ENCODE measurements at places on chromosomes 5 and 9. TPM values are rescaled to one million over a fixed set of nuclear protein-coding genes. Genes with fewer than 3 reads are reported as not detected.
A peak's percentile ranks its signal among the peaks of the same experiment; 100 is the strongest.

- no peak overlapping the region for H3K27ac ChIP-seq
- H3K36me3 ChIP-seq = peaks cover 48% of the 10 kb centered on the region
- peaks cover 81% of the 10 kb centered on the region for H3K4me1 ChIP-seq
- DNase-seq = no peak
Observed at GRCh38 chr9:131262327-131263032, 13.8 kb downstream of the FAM78A start.

DNA sequence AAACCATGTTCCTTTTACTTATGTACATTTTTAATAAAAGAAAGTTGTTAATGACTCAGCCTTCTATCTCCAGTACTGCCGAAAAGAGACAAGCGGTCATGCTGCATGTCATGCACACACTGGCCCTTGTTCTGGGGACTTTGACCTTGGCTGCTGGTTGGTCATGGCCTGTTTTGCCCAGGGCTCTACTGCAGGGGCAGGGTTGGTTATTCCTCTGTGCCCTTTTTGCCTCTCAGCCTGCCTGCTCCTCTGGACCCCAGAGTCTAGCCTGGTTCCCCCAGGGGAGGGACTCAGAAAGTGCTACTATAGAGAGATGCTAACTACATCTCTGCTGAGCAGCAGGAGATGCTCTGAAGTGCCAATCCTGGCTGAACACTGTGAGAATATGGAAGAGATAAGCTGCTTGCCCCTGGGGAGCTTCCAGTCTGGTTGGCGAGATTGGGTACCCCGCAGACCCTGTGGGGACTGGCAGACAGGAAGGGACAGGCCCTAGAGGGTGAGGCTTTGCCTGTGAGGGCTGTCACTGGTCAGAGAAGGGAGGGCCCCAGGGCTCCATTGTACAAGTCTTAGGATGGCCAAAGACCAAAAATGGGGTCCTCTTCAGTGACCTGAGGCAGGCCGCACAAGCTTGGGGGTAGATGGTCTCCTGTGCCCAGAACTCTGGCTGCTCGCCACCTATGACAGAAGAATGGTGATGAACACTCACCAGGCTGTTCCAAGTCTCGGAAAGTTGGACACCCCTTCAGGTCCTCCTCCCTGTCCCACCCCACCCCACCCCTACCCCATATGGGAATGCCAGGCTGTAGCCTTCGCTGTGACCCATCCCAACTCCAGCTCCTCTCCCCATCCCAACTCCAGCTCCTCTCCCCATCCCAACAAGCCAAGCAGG is 14.3 kb downstream of the IRF1 start:
- H3K36me3 ChIP-seq = no peaks in the 10 kb centered on the region
- H3K27me3 ChIP-seq = no peaks in the 10 kb centered on the region
- H3K27ac ChIP-seq = no peak overlapping the region
- peaks cover 88% of the 10 kb centered on the region for H3K4me1 ChIP-seq
- peak; percentile 2 for DNase-seq
- H3K4me3 ChIP-seq = no peak overlapping the region

GRCh38 chr5:137563646-137564397 is 64.7 kb upstream of the SPOCK1 start:
- no peaks in the 10 kb centered on the region for H3K36me3 ChIP-seq
- no peaks in the 10 kb centered on the region for H3K4me1 ChIP-seq
- H3K27ac ChIP-seq = no peak overlapping the region

DNA sequence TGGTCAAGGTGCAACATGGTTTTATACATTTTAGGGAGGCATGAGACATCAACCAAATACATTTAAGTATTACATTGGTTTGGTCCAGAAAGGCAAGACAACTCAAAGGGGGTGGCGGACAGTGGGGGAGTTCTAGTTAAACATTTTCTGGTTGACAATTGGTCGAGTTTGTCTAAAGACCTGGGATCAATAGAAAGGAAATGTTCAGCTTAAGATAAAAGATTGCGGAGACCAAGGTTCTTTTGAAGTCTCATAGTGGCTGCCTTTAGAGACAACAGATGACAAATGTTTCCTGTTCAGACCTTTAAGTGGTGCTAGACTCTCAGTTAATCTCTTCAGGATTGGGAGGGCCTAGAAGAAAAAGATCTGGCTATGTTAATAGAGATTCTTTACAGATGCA is 47.7 kb upstream of the TTC39B start:
- DNase-seq = no peak
- H3K4me3 ChIP-seq = no peak overlapping the region
- no peaks in the 10 kb centered on the region for H3K36me3 ChIP-seq
- peaks cover 18% of the 10 kb centered on the region for H3K4me1 ChIP-seq
- H3K27me3 ChIP-seq = no peaks in the 10 kb centered on the region

GRCh38 chr9:98755006-98755618 is 41.2 kb downstream of the ANKS6 start:
- H3K27ac ChIP-seq = no peak overlapping the region
- peaks cover 8% of the 10 kb centered on the region for H3K36me3 ChIP-seq
- no peaks in the 10 kb centered on the region for H3K27me3 ChIP-seq
- H3K4me1 ChIP-seq = no peaks in the 10 kb centered on the region

GRCh38 chr5:109951758-109952157 is 262.0 kb downstream of the MAN2A1 start:
- H3K4me1 ChIP-seq = no peaks in the 10 kb centered on the region
- H3K4me3 ChIP-seq = no peak overlapping the region
- H3K27ac ChIP-seq = no peak overlapping the region
- H3K36me3 ChIP-seq = no peaks in the 10 kb centered on the region

DNA sequence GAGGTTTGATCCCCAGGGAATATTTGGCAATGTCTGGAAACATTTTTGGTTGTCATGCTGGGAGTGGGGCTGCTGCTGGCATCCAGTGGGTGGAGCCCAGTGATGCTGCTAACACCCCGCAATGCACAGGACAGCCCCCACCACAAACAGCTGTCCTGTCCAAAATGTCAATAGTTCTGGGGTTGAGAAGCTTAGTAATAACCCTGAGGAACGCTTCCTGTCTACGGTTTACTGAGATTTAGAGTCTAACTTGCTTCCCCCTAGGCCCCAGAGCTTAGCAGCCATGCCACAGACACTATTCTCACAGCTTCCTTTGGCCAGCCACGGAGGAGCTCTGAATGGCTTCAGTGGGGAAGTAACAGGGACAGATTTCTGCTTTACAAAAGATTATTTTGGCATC is 66.5 kb downstream of the MSX2 start:
- H3K36me3 ChIP-seq = no peaks in the 10 kb centered on the region
- no peak overlapping the region for H3K4me3 ChIP-seq
- H3K27me3 ChIP-seq = peaks cover 7% of the 10 kb centered on the region
- DNase-seq = no peak
- H3K4me1 ChIP-seq = peaks cover 6% of the 10 kb centered on the region

- H3K27ac ChIP-seq = no peak overlapping the region
- no peaks in the 10 kb centered on the region for H3K27me3 ChIP-seq
Observed at GRCh38 chr9:133826289-133827085, 88.3 kb upstream of the SARDH start.

- H3K4me3 ChIP-seq = no peak overlapping the region
- H3K4me1 ChIP-seq = no peaks in the 10 kb centered on the region
- no peaks in the 10 kb centered on the region for H3K27me3 ChIP-seq
- no peak for DNase-seq
- peaks cover 7% of the 10 kb centered on the region for H3K36me3 ChIP-seq
Observed at GRCh38 chr9:5025416-5025815, 40.3 kb downstream of the JAK2 start.

DNA sequence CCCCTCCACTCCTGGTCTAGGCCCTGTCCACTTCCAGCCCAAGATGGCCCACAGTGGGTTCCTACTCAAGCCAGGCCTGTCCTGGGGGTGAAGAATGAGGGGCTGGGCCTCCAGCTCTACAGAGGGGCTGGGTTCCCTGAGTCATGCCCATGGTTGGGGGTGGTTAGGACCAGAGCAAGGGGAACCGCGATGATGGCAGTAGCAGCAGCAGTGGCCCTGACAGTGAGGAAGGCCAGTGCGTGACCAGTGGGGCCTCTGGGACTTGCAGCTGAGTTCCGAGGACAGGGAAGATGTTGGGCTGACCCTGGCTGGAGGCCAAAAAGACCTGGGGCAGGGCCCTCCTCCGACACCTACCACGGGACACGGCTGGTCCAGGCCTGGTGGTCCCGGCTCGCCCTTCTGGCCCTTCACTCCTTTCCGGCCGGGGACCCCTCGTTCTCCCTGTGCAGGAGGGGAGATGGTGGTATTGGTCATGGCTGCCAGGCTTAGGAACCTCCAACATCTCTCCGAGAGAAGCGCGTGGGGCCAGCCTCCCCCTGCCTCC is 9.2 kb upstream of the PHYKPL start:
- H3K27ac ChIP-seq = no peak overlapping the region
- DNase-seq = no peak
- H3K4me3 ChIP-seq = no peak overlapping the region
- H3K36me3 ChIP-seq = no peaks in the 10 kb centered on the region
- peaks cover 44% of the 10 kb centered on the region for H3K4me1 ChIP-seq

GRCh38 chr5:6634788-6635430 is 1.7 kb downstream of the SRD5A1 start:
- H3K27ac ChIP-seq = no peak overlapping the region
- H3K4me3 ChIP-seq = no peak overlapping the region
- no peaks in the 10 kb centered on the region for H3K36me3 ChIP-seq
- DNase-seq = no peak
- peaks cover 15% of the 10 kb centered on the region for H3K4me1 ChIP-seq

- H3K36me3 ChIP-seq = no peaks in the 10 kb centered on the region
- no peak for DNase-seq
- no peak overlapping the region for H3K4me3 ChIP-seq
- no peak overlapping the region for H3K27ac ChIP-seq
- no peaks in the 10 kb centered on the region for H3K27me3 ChIP-seq
Observed at GRCh38 chr5:175223291-175223690, 220.7 kb downstream of the DRD1 start.

DNA sequence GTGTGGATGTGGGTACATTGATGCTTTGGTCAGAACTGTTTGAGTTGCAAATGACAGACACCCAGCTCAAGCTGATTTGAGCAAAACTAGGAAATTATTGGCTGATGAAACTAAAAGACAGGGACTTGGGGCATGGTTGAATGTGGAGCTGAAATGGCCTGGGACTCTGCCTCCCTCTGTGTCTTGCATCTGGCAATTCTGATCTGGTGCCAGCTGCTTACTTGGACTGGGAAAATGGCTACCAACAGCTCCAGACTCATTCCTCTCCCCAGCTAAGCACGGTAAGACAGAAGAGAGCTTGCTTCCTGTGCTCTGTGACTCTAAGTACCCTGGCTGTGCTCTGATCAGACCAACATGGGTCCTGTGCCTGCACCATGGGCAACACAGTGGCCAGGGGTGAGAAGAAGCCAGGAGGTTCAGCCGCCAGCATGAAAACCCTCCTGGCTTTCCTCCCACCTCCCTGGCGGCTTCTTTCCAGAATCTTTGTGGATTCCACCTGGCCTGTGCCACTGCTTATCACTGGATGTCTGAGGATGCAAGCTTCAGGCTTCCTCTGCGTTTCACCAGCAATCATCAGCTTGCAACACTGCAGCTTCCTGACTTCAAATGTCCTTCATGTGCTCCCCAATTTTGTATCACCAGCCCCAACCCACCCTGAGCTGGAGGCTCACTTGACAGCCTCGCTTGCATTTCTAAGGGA is 44.1 kb downstream of the C5orf15 start:
- H3K27ac ChIP-seq = no peak overlapping the region
- DNase-seq = no peak
- H3K4me1 ChIP-seq = no peaks in the 10 kb centered on the region
- no peak overlapping the region for H3K4me3 ChIP-seq
- no peaks in the 10 kb centered on the region for H3K36me3 ChIP-seq
- H3K27me3 ChIP-seq = peaks cover 3% of the 10 kb centered on the region

GRCh38 chr5:17014686-17015085 is 78.6 kb upstream of the MYO10 start:
- DNase-seq = no peak
- H3K4me3 ChIP-seq = no peak overlapping the region
- no peak overlapping the region for H3K27ac ChIP-seq
- no peaks in the 10 kb centered on the region for H3K27me3 ChIP-seq

- no peaks in the 10 kb centered on the region for H3K36me3 ChIP-seq
- no peaks in the 10 kb centered on the region for H3K27me3 ChIP-seq
- H3K27ac ChIP-seq = no peak overlapping the region
- H3K4me3 ChIP-seq = no peak overlapping the region
Observed at GRCh38 chr5:83488271-83488670, 16.7 kb downstream of the VCAN start.

GRCh38 chr9:136254381-136255165 is 9.0 kb upstream of the QSOX2 start:
- no peaks in the 10 kb centered on the region for H3K27me3 ChIP-seq
- H3K27ac ChIP-seq = no peak overlapping the region

DNA sequence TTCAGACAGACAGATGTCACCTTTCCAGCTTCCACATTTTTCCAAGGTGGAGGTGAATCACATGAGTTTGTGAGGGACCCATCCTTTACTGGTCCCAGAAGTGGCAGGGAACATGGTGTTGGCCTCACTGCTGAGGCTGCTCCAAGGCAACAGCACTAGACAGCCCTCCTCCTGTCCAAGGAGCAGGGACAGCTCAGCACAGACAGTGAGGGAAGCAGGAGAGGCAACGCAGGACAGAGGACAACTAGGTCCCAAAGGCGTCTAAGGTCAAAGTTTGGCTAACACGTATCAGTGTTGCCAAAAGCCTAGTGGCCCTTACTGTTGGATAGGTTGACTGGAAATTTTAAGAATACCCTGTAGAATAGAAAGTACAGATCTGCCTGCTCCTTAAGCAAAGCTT is 251.7 kb upstream of the PANK3 start:
- no peaks in the 10 kb centered on the region for H3K36me3 ChIP-seq
- no peak for DNase-seq
- no peak overlapping the region for H3K4me3 ChIP-seq
- H3K4me1 ChIP-seq = no peaks in the 10 kb centered on the region
- H3K27ac ChIP-seq = no peak overlapping the region
- no peaks in the 10 kb centered on the region for H3K27me3 ChIP-seq

DNA sequence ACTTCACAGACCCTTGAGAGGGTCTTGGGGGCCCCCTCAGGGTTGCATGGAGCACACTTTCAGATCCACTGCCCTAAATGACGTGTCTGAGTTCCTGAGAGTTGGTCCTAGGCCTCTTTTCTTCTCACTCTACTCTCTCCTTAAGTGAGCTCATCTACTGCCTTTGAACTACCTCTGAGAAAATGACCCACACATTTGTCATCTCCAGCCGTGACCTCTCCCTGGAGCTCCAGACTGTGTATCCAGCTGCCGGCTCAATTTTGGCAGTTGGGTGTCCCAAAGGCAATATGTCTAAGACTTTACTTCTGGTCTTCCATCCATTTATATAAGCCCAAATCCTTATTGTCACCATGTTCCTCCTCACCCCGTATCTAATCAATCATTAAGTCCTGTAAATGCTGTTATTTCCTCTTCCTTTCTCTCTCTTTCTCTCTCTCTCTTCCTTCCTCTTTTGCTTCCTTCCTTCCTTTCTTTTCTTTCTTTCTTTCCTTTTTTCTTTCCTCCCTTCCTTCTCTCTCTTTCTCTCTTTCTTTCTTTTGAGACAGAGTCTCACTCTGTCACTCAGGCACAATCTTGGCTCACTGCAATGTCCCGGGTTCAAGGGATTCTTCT is 51.2 kb upstream of the HSPA9 start:
- H3K27ac ChIP-seq = no peak overlapping the region
- H3K36me3 ChIP-seq = no peaks in the 10 kb centered on the region
- no peaks in the 10 kb centered on the region for H3K27me3 ChIP-seq
- DNase-seq = no peak

MEGF10 gene
- polyA plus RNA-seq = not detected

SLC44A1 gene
- polyA plus RNA-seq = 14.9 TPM

VCP gene
- 195 TPM for polyA plus RNA-seq

HEMGN gene
- polyA plus RNA-seq = 2.8 TPM

CTSL gene
- polyA plus RNA-seq = 0.82 TPM

AFAP1L1 gene
- polyA plus RNA-seq = not detected

Data from CD8-positive, alpha-beta memory T cell (primary cell).